ENCODE measurements at places on chromosomes 5 and 9. TPM values are rescaled to one million over a fixed set of nuclear protein-coding genes. Genes with fewer than 3 reads are reported as not detected.

The GLRA1 gene
- total RNA-seq = not detected

The OTULINL gene
- total RNA-seq = 0.40 TPM

The F12 gene
- 3.0 TPM for total RNA-seq

GRCh38 chr5:74027732-74028338 is 401.8 kb downstream of the ARHGEF28 start:
- DNase-seq = no peak

- no peak for DNase-seq
Measured at GRCh38 chr5:102700916-102701315, 54.2 kb upstream of the PAM start.

GRCh38 chr9:32703635-32704034 is 68.2 kb upstream of the TAF1L start:
- DNase-seq = peak; percentile 5

DNA sequence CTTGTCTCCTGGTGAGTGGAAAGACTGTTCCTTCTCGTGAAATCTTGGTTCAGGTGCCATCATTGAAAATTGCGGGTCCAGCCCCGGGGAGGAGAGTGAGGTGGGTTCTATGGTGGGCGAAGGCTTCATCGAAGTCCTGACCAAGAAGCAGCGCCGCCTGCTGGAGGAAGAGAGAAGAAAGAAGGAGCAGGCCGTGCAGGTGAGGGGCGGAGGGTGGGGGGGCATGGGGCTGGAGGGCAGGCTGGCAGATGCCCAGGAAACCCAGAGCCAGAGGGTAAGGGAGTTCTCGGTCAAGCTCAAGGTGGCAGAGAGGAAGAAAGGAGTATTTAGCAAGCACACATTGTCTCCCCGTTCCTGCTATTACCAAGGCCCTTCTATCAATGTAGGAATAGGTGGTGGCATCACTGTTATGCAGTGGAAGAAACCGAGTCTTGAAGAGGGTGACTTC is 24.3 kb upstream of the POMT1 start:
- peak; percentile 46 for DNase-seq

- DNase-seq = no peak
Measured at GRCh38 chr9:73174330-73174980, 22.8 kb downstream of the ANXA1 start.

DNA sequence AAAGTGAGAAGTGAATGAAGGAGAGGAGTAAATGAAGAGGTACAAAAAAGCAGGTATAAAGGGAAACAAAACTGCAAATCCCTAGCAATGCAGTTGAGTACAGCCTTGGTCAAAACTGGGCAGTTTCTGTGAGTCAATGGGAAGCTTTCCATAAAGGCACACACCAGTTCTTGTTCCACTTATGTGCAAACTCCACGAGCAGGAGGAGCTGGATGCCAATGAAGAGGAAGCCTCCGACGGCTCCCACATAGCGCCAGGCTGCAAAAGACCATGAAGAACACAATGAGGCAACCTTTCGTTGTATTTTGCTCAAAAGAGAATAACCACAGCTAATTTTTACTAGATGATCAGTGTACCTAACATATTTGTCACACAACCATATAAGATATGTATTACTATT is 81.1 kb downstream of the SERINC5 start:
- DNase-seq = no peak

Data from HepG2 (cell line).